NT2/D1 (cell line): ENCODE measurements at places on chromosomes 12 and 14.

DNA sequence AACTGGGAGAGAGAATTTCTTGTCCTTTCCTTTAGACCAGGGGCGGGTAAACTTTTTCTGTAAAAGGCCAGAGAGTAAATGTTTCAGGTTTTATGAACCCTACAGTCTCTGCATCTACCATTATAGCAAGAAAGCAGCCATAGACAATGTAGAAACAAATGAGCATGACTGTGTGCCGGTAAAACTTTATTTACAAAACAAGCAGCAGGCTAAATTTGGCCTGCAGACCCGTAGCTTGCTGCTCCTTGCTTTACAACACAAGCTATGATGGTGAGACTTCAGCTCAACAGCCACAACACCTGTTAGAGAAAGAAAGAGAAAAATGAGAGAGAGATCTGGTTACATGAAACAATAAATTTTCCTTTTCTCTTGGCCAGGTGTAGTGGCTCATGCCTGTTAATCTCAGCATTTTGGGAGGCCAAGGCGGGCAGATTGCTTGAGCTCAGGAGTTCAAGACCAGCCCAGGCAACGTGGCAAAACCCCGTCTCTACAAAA is 4.2 kb upstream of the CDC42BPB start:
- no peak for DNase-seq

DNA sequence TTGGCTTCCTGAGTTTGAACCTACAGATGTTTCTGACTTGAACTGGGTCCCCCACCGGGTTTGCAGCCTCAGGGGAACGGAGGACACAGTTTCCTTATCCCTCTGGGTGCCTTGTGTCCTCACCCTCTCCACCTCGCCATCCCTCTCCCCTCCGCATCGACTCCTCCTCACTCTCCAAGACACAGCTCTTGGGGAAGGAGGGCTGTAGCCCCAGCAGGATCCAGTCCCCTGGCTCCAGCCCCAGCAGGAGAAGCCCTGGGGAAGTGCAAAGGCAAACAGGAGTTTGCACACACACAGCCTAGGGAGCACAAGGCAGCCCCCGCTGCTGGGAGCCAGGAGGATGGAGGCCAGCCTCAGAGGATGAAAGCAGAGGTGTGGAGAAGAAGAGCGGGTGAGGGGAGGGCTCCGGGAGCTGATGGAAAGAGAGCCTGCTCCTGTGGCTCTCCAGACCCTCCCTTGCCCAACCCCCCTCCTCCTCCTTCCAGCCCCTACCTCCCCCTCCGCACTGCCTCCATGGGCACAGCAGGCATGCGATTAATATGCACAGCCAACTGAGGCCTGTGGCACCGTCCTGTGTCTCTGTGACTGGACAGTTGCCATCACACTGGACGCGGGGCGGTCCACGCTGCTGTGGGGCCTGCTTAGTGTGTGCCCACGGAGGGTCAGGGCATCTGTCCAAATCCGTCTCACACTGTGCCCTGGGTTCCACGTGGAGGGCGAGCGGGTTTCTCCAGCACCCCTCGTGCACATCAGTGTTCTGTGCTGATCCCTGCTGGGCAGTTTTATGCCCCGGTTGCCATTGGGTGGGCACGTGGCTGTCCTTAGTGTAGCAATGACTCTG is 193.7 kb upstream of the DIO3 start:
- DNase-seq: no peak

- no peak for DNase-seq
These were observed 315.8 kb downstream of the AEBP2 start for GRCh38 chr12:19755136-19755535.

DNA sequence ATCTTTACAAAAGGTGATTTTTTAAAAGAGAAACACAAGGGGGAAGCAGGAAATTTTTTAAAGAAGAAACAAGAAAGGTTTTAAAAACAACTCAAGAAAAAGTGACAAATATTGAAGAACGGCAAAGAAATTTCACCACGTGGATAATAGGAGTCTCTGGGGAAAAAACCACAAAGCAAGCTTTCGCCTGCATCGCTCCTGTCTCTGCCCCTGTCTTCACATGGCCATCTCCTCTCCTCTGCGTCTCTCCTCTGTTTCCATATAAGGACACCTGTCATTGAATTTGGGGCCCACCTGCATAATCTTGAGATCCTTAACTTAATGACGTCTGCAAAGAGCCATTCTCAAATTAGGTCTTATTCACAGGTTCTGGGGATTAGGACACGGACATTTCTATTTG is 175.8 kb downstream of the ETV6 start:
- no peak for DNase-seq

- peak; percentile 25 for DNase-seq
These were observed 38.3 kb downstream of the SLC6A15 start for GRCh38 chr12:84874125-84874824.

GRCh38 chr12:52126050-52126604 is 46.6 kb downstream of the SMIM41 start:
- DNase-seq: no peak

- DNase-seq: no peak
These were observed 298.7 kb downstream of the RPL10L start for GRCh38 chr14:46352844-46353243.

GRCh38 chr12:43132291-43132690 is 419.7 kb downstream of the ADAMTS20 start:
- DNase-seq: no peak

DNA sequence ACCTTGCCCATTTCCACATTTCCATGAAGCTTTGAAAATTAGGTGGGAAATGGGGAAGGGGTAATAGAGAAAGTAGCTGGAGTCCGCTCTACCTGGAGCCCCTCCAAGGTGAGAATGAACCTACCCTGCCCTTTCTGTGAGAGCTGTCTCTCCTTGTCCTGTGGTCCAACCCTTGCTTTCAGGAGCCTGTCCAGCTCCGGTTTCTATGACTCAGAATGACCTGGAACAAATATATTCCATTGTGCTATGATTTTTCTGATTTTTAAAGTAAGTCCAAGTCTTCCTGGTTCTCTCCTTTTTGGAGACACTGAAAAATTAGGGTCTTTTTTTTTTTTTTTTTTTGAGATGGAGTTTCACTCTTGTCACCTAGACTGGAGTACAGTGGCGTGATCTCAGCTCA is 89.1 kb upstream of the VASH1 start:
- DNase-seq: no peak

- DNase-seq: no peak
These were observed 33.7 kb upstream of the PAX9 start for GRCh38 chr14:36627981-36628380.

- no peak for DNase-seq
These were observed 17.2 kb upstream of the BDKRB2 start for GRCh38 chr14:96187216-96188031.

DNA sequence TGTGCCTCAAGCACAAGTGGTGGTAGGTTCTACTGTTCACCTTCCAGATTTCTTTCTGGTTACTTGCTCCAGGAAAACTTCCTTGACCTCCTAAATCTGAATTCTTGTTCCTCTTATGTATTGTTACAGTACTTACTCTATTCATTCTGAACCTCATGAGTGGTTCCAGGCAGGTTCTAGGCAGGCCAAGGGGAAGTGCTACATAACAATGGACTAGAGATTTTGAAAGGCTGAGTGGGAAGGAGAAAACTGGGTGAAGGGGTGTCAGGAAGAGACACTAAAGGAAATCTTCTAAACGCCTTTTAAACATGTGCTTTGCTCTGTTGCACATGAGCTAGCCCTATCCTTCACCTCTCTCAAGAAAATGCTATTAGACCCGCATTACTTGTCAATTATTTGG is 1.6 kb downstream of the YARS2 start:
- DNase-seq: no peak

GRCh38 chr14:67413806-67414769 is 2.1 kb upstream of the PLEK2 start:
- DNase-seq: peak; percentile 35

DNA sequence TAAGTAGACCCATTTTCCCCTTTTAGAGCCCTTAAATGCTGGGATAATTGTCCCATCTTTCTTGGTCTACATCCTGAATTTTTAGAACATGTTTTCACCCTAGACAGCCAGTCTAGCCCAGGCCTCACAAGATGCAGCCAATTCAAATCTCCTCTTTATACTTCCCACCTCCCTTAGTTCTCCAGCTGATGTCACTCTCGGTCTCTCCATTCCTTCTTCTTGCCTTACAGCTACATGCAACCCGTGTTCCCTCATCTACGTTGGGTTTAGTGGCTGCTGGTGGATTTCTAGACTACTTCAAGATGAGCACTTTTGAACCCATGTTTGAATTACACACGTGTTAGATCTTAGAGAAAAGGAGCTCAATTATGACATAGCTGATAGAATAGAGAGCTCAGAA is 132.0 kb downstream of the PPM1H start:
- DNase-seq: no peak

GRCh38 chr14:27367345-27367744 is 769.5 kb upstream of the NOVA1 start:
- DNase-seq: no peak

DNA sequence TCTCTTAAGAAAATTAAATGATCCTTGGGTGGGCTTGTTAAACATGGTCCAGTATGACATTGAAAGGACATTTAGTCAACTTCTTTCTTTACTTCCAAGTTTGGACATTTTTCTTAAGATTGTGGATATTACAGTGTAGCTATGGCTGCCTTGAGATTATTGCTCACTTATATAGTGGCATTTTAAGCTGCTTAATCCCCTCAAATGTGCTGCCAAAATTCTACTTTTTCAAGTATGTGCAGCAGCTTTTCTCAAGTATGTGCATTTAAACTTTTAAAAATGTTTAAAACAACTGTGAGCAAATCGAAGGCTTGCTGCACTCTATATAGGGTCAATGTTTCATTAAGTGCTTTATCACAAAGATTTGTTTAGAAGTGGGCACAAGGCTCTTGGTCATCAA is 7.4 kb downstream of the TXNRD1 start:
- no peak for DNase-seq

DNA sequence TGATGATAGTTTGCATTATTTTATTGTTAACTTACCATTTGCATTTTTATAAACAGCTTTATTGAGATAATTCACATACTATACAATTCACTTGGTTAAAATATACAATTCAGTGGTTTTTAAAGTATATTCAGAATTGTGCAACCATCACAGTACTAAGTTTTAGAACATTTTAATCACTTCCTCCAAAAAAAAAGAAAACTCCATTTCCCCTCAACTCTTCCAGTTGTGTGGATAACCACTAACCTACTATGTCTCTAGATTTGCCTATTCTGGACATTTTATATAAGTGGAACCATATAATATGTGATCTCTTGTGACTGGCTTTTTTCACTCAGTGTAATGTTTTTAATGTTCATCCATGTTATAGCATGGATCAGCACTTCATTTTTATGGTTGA is 41.3 kb downstream of the WNK1 start:
- DNase-seq: no peak

- DNase-seq: no peak
These were observed 22.2 kb upstream of the CCND2 start for GRCh38 chr12:4251216-4251891.

DNA sequence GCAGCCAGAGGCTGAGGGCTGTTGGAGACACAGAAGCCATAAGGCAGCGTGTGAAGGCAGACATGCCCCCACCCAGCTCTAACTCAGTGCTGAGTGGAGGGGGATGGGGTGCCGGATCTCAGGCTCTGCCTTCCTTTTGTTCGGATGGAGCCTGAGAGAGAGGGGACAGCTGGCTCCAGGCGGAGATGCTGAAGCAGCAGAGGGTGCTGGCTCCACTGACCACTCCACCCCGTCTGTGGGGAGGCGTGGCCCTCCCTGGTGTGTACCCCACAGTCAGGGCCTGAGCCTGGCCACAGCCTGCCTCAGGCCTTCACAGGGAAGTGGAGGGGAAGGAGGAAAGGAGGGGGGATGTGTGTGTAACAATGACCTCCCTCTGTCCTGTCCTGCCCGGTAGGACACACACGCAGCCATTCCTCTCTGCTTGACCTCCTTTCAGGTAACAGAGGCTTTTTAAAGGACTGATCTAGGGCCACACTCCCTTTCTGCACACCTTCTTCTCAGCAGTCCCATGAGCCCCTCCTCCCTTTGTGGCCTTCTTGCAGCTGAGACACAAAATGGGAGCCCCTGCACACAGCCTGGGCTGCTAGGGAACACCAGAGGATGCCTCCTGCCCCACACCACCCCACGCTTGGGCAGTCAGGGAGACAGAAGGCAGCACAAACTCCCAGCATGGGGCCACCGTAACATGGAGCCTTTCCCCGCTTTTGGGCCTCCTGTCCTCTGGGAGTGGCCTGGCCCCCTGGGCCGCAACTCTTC is 9.6 kb upstream of the ENDOU start:
- no peak for DNase-seq

DNA sequence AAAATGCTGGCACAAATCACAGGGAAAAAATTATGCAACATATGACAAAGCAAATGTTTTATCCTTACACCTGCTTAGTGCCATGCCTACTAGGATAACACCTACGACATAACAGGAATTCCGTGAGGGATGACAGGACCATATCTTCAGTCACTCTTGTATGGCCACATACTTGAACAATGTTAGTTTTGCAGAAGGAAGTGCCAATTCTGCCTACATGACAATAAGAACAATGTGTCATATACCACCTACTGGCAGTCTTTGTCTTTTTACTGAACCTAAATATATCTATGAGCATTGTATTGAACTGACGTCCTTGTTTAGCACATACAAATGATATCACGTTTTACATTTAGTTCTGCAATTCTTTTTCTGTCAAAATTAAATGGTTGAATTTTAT is 234.0 kb downstream of the ADAMTS20 start:
- no peak for DNase-seq

GRCh38 chr14:64388533-64389285 is 556 bp downstream of the MTHFD1 start:
- no peak for DNase-seq

GRCh38 chr12:92210071-92210470 is 64.4 kb upstream of the BTG1 start:
- no peak for DNase-seq

GRCh38 chr12:62631471-62632410 is 165.1 kb downstream of the MON2 start:
- no peak for DNase-seq

GRCh38 chr12:1792406-1792805 is 28.0 kb upstream of the LRTM2 start:
- DNase-seq: no peak

DNA sequence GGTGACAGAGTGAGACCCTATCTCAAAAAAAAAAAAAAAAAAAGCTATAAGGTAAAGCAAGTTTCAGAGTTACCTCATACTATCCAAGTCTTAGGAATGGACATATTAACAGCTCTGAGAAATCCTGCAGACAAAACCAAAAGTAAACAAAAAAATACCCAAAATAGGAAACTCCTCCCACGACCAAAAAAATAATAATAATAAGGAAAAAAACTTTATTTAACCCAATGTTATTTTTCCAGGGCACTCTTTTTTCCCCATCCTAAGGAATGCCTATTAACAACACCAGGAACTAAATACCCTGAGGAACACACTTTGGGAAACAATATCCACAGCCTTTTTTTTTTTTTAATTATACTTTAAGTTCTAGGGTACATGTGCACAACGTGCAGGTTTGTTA is 135.5 kb upstream of the CCND2 start:
- DNase-seq: no peak

DNA sequence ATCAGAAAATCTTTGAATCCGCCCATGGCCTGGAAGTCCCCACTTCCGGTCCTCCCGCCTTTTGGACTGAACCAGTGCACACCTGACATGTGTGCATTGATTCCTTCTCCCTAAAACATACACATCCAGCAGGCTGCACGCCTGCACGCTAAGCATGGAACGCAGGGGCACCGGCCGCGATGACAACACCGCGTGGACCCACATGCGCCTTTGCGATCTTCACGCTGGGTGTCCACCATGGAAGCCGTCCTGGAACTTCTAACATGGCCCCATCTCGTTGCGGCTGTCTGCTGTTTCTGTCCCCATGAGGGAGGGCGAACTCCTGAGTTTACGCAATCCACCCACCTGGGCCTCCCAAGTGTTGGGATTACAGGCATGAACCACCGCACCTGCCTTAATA is 73.7 kb downstream of the GALNT9 start:
- no peak for DNase-seq
